ENCODE measurements at places on chromosomes 5 and 9.
A peak's percentile ranks its signal among the peaks of the same experiment; 100 is the strongest.

GRCh38 chr5:112637343-112637742 is 100.3 kb upstream of the APC start:
- DNase-seq, result no peak

DNA sequence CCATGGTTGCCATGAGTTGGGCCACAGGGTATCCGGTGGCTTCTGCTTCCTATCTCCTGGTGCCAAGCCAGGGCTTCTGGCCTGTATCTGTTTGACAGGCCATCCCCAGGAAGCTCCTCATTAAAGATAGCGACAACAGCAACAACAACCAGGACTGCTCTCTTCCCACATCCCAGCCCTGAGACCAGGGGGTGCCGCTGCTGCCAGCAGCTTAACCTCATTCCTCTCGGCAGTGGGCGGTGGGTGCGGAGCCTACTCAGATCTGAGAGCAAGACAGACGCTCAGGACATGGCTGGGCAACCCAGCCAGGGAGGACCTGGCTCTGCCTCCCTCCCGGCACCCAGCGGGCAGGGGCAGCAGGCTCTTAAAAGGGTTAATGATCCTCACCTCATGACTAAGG is 98.3 kb downstream of the PSD2 start:
- no peak for DNase-seq

GRCh38 chr5:151755383-151755782 is 3.0 kb downstream of the ATOX1 start:
- no peak for DNase-seq

DNA sequence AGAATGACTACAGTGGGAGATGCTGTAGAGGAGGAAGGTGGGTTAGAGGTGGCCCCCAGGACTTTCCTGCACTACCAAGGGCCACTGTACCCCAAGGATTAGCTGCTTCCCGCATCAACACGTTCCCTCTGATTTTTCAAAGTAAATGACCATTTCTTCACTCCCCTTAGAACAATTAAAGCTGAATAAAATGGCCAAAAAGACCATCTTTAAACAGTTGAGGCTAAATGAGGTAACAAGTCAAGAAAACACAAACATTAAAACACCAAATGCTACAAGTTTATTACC is 740 bp upstream of the ERAP1 start:
- no peak for DNase-seq

- DNase-seq, result no peak
These were observed 146.5 kb downstream of the CD180 start for GRCh38 chr5:67050125-67050524.

- DNase-seq, result peak; percentile 30
These were observed 178.5 kb downstream of the ADAMTS12 start for GRCh38 chr5:33713136-33713765.

- no peak for DNase-seq
These were observed 63.6 kb upstream of the TNPO1 start for GRCh38 chr5:72752909-72753308.

DNA sequence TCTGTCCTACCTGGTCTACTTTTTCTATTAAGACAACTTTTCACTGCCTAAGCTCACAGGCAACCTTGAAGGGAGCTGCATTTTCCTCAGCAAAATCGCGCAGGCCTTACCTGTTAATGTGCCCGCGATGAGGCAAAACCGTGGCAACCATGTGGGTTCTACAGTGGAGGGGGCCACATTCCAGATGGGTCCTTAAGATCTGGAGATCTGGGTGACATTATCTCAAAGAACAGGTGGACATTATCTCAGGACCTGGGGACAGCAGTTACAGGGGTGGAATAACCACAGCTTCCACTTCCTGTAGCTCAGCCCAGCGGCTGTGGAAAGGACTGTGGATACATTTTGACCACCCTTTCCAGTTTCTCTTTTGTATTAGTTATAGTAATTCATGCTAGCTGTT is 112.8 kb upstream of the PTCH1 start:
- DNase-seq, result no peak

GRCh38 chr5:172929371-172929838 is 29.8 kb upstream of the RPL26L1 start:
- DNase-seq, result peak; percentile 82

GRCh38 chr5:132263548-132264261 is 6.2 kb downstream of the PDLIM4 start:
- peak; percentile 90 for DNase-seq

DNA sequence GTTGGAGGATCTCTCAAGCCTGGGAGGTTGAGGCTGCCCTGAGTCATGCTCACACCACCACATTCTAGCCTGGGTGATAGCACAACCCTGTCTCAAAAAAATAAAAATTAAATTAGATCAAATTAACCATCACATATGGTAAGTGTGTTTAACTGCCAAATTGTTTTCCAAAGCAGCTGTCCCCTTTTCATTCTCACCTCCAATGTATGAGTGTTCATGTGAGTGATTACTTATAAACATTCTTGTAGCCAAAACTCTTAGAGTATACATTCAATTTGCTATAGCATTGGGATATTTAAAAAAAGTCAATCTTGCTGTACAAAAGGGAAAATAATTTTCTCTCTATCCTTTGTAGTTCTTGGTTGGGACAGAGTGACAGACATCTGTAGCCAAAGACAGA is 53.4 kb upstream of the SNAPC3 start:
- DNase-seq, result no peak

GRCh38 chr9:117325110-117325731 is 89.6 kb downstream of the ASTN2 start:
- no peak for DNase-seq

GRCh38 chr5:28253431-28253830 is 1215.0 kb upstream of the CDH9 start:
- no peak for DNase-seq

DNA sequence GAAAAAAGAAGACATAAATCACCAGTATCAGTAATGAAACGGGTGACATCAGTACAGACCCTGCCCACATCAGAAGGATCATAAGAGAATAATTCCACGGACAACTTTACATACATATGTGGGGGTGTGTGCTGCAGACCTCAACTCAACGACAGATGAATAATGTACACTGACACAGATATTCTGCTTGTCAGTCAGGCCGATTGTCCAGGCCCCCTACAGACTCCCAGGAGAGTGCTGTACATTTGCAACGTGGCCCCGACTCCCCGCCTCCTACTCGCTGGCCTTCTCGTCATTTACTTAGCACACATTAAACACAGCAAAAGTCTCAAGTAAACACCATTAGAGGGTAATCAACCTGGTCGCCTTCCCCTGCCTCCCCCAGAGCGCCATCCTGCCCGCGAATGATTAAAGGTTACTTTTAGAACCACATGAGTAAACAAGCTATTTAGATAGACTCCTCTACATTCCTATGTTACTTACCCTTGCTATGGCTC is 3.5 kb upstream of the TMED9 start:
- DNase-seq, result no peak

DNA sequence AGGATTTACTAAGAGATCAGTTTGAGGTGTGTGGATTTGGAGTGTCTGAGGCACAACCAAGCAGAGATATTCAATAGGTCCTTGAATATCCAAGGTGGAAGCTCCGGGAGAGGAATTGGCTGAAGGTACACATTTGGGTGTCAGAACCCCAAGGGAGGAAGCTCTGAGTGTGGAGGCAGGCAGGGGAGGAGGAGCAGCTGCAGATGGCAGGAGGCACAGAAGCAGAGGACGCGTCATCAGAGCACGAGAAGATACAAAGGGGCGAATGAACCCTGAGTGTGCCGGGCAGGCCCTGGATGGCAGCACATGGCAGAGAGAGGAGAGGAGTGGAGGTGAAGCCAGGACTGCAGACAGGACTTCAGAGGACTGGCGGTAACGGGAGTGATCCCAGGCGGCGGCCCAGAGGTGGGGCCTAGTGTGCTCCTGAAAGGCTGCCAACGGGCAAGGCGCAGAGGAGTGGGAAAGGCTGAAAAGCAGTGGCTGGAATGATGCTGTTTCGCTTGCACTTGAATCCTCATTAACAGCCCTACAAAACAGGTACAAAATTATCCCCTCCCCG is 179.8 kb downstream of the FANCC start:
- no peak for DNase-seq

DNA sequence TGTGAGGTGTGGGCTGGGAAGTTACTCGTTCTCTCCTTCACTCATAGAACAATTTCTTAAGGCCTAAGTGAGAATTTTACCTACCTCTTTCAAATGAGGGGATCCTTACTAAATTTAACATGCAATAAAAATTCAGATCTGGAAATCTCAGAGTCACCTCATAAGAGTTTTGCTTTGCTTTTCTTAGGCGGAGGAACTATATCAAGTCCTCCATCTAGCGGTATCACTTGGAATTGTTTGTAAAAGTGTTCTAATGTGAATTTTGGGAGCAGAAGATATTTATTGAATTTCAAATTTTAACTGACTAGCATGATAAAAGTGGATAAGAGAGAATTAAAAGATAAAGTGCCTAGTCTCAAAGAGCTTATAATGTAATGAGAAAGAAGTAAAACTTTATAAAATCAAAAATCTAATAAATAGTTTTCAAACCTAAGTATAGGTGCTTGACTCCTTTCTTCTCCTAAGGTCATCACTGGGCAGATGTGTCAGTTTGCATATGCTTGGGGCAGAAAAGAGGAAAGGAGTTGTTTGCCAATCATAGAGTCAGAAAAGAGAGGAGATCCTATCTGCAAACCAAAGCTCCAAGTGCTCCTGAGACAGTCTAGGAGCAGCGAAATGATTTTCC is 145.7 kb upstream of the DAB2 start:
- peak; percentile 31 for DNase-seq

- DNase-seq, result no peak
These were observed 2.6 kb upstream of the HINT1 start for GRCh38 chr5:131167615-131168014.

DNA sequence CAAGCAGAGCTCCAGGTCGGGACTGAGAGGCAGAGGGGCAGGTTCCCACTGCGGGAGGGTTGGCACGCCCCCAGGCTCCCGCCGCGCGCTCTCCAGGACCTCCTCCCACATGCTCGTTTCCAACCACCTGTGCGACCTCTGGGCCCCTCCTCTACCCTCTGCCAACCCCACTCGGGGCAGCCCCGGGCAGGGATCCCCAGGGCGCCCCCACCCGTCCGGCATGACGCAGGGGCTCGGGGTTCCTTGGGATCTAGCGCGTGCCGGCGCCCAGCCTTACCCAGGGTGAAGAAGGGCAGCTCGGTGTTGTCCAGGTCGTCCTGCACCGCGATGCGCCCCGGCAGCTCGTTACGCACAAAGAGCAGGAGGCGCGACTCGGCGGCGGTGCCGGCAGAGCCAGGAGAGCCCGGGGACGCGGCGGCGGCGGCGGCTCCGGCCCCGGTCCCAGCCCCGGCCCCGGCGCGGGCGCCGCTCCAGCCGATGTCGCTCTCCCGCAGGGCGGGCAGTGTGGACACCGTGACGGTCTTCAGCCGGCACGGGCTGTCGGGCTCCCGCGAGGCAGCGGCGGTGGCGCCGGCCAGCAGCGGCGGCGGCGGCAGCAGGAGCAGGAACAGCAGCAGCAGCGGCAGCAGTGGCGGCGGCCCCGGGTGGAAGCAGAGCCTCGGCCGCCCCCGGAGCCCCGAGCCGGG is 494 bp downstream of the ASTN2 start:
- no peak for DNase-seq

GRCh38 chr5:152288917-152289595 is 116.0 kb downstream of the NMUR2 start:
- DNase-seq, result no peak

DNA sequence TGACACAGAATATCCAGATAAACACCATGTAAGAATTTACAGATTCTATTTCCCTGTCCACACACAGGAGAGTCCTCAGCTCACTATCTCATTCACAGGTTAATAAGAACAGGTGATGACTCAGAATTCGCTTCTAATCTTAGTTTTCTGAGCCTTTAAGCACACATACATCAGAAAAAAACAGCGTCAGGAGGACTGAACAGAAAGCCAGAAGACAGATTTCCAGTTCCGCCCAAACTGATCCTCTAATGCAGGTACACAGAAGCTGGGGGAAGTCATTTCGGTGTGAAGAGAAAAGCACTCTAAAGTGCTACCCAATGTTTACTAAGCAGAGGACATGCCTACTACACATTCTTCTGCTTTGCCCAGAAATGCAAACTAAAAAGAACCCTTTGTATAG is 1.6 kb downstream of the CEMIP2 start:
- no peak for DNase-seq

GRCh38 chr5:122458278-122458872 is 146.3 kb downstream of the SNCAIP start:
- peak; percentile 23 for DNase-seq

DNA sequence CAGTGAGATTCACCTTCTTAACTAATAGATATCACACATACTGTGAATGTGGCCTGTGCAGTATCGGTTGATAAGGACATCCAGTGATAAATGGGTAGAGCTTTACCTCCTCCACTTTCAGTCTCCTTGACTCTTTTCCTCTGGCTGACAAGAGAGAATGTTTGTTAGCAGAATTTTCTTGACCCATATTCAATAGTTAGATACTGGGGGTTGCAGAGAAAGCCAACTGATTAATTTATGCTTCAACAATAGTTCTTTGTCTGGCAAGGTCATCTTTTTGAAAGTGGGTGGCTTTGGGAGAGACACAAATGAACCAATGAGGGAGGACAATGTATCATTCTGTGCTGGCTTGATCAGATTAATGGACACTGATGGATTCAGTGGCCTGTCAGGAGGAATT is 30.3 kb downstream of the TTC23L start:
- DNase-seq, result no peak

DNA sequence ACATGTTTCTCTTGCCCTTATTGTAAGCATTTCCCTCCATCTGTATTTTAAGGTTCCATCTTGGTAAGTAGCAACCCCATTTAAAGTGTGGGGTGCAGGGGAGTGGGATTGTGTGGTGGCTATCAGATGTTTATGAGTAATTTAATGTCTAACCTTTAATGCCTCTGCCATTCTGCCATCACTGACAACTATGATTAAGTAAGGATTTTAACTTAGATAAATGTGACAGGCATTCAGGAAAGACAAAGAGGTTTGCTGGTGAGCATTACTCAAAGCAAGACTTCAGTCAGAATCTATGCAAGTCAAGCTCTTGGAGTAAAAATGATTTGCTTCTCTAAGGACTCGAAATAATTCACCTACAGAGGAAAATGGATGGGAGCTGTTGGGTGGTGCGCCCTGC is 143.0 kb downstream of the NXNL2 start:
- no peak for DNase-seq

GRCh38 chr9:27943501-27943900 is 370.2 kb upstream of the C9orf72 start:
- no peak for DNase-seq

DNA sequence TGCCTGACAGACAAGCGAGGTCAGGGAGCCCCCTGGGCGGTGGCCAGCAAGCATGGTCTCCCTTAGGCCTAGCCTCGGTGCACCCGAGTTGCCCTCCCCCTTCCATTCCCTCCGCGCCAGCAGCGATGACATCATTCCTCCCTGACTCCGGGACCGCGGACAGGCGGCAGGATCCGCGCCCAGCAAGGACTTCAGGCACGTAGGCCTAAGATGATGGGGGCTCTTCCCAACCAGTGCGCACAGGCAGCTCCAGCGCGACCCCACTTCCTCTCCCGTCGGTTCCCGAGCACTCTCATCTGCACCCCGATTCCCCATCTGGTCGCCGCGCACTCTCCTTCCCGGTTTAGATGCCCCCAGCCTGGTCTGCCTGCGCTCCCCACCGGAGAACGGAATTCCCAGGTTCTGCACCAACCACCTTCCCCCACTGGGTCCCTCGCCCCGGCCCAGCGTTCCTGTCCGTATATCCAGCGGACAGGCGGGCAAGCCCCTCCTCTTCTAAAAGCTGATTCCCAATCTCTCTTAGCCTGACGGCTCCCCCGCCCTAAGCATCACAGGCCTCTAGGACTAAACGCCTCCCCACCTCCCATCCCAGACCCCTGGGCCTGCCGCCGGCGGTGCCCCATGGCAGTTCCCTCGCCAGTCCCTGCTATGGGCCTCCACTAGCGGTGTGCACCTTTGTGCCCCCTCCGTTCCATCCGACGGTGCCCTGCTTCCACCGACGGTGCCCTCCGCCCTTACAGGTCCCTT is 931 bp downstream of the FAM219A start:
- DNase-seq, result peak; percentile 63

- peak; percentile 46 for DNase-seq
These were observed 198.7 kb upstream of the C9orf72 start for GRCh38 chr9:27771803-27772545.
